Left colon (tissue), 2 donors: ENCODE measurements at places on chromosomes 11 and 22.

- no peak for DNase-seq
These were observed 4.2 kb upstream of the LIF start for GRCh38 chr22:30250661-30251267.

GRCh38 chr22:20245577-20246367 lies 22.3 kb downstream of the RTN4R start:
- no peak for DNase-seq

DNA sequence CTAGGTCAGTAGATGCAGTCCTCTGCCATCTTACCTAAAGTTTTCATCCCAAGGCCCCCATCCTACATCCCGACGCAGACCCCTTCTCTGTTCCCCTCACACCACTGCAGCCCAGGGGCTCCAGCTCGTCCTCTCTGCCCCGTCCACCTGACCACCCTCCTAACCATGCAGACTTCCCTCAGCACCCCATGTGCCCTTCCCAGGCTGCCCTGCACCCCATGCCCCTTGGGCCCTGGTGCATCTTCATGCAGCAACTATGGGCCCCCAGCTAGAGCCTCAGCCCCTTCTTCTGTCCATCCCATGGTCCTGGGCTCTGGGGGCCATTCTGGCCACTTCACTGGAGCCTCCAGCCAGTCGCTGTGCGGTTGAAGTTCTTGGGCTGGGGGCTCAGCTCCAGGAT lies 2.9 kb downstream of the PRR33 start:
- no peak for DNase-seq

- DNase-seq, result no peak
These were observed 77.3 kb upstream of the SHISAL1 start for GRCh38 chr22:44389926-44390612.

DNA sequence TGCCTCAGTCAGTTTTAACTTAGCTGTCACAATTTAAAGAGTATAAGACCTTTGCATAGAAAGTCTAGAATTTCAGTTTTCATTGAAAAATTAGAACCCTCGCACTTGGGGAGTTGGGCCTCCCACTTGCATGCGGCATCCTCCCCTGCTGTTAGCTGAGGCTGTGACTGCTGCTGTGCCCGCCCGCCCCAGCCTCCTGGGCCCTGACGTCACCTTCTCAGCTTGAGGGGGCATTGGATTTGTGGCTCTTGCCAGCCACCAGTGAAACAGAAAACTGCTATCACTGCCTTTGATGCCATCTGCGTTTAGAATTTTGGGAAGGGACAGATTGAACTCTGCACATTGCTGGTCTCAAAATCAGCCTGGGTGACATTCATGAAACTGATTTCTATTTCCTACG lies 108.7 kb downstream of the CTTN start:
- DNase-seq, result no peak

GRCh38 chr11:85844439-85845123 lies 10.6 kb upstream of the CCDC83 start:
- no peak for DNase-seq

DNA sequence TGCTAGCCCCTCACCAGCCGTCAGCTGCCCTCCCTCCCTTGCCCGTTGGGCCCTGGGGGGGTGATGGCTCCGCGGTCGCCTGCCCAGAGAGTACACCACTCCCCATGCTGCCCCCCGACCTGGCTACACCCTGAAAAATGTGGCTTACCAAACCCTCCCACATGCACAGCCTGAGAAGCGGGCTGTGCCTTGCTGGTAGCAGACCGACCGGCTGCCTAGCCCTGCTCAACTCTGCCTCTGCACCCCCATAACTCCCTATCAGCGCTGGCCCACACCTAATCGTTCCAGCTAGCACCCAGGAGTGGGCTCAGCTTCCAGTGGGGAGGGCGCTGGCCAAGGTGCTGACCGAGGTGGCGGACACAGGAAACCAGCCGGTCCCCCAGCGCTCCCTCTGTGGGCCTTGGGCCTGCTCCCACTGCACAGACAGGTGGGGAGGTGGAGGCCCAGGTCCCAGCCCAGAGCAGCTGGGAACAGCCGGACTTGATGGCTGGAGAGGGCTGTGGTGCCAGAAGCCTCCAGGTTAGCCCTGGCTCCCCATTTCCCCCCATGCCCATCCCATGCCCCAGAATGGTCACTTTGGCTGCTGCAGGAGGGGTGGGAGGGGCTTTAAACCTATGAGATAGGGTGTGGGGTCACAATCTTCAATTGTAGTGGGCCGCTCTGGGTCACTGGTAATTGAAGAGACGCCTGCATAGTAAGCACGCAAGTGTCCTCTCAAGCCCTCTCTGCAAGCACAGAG lies 32.1 kb upstream of the PRODH start:
- DNase-seq, result peak; percentile 15

- DNase-seq, result no peak
These were observed 12.5 kb upstream of the PTS start for GRCh38 chr11:112213753-112214152.

DNA sequence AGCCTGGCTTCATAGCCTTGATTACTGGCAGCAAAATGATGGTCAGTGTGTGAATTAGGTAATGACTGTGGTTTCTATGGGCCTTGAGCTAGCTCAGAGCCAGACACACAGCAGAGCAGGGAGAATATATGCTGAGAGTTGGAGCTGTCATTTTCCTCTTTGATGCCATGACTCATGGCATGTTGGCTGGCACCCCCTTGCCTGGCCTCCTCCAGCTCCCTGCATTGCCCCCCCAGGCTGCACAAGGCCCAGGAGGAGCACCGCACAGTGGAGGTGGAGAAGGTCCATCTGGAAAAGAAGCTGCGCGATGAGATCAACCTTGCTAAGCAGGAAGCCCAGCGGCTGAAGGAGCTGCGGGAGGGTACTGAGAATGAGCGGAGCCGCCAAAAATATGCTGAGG lies 20.3 kb upstream of the RRM1 start:
- DNase-seq, result no peak
